T-helper 22 cell (primary cell): ENCODE measurements at places on chromosomes 3 and 15.

GRCh38 chr3:155519078-155519477 is 225.6 kb upstream of the STRIT1 start:
- no peak for DNase-seq

- DNase-seq: no peak
Measured at GRCh38 chr3:10845001-10845761, 29.2 kb downstream of the SLC6A11 start.

- DNase-seq: no peak
Measured at GRCh38 chr15:62881056-62881455, 161.5 kb upstream of the TPM1 start.

- DNase-seq: no peak
Measured at GRCh38 chr15:89149501-89150101, 61.3 kb downstream of the ABHD2 start.

DNA sequence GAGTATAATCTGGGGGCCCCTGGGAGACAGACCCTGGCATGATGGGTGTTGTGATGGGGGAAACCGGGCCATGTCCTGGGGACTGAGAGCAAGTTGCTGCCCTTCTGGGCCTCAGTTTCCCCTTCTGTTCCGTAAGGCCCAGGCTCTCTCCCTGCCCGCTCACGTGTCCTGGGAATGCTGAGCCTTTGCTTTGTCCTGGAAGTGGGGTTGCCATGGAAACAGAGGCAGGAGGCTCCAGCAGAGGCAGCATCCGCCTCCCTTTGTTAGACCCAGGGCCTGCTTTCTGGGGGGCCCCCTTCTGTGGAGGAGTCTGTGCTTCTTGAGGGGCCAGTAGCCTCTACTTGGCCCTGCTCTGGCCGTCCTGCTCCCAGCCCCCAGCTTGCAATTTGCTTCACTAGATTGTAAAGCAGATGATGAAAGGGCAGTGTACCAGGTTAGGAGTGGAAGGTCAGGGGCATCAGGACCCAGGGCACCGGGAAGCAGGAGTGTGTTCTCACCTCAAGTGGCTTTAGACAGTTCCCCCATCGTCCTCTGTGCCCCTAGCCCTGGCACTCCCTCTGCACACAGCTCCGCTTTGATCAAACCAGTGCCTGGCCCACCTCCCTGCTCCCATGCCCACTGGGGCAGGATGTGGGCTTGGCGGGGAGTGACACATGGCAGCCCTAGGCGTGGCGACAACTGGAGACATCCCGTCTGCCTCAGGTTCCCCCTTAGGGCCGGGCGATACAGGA is 105.6 kb downstream of the FBLN2 start:
- no peak for DNase-seq

GRCh38 chr3:142319912-142320311 is 94.5 kb upstream of the GK5 start:
- DNase-seq: no peak

GRCh38 chr3:74897006-74897405 is 282.5 kb upstream of the CNTN3 start:
- DNase-seq: no peak

DNA sequence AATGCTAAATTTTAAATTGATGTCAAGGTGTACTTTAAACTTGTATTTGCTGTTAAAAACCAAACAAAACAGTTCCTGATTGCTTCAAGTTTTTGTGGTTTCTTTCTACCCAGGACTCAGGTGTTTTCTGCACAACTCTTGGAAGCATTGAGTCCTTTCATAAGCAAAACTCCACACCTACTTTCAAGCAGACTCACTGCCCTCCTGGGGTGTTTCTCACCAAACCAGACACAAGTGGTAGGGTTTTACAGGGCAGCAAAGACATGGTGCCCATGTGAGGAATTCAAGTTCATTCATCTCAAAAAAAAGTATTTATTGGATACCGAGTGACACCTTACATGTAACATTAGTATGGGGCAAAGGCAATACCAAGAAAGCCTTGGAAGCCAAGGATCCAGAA is 146.7 kb upstream of the BNIP2 start:
- DNase-seq: no peak

GRCh38 chr15:68729789-68730411 is 90.8 kb downstream of the ANP32A start:
- DNase-seq: no peak
